Activated naive CD8-positive, alpha-beta T cell treated with anti-CD3 and anti-CD28 coated beads for 36 hours (primary cell): ENCODE measurements at places on chromosomes 4 and X.

DNA sequence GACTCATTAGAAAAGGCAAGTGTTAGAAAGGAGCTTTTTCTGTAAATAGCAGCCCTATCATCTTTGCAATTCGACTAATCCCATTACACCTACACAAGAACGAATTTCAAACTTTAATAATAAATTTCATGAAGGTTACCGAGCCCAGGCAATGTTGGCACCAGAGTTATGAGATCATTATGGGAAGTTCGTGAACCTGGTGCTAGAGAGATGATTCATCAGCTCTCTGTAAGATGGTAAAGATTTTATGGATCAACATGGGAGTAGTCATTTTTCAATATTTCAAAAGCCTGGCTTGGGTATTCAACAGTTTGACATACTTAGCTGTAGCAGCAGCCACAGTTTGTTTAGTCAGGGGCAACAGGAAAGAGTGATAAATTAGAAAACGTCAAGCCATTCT, 35.8 kb downstream of the AMELX start:
- no peak for DNase-seq

DNA sequence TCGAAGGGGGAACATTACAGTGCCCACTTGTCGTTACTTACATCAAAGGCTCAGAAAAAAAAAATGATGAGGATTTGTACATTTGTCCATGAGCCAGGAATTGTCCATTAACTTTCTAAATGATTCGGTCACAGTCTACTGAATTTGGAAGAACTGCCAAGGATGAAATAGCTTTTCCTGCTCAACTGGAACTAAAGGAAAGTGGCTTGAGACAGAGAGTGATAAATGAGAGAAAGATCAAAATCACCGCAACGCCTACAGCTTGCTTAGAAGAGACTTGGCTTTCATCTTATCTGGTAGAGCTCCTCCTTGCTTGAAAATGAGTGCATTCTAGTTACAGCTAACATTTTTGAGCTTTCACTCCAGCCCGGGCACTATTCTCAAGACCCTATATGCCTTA, 55.5 kb upstream of the ADGRG2 start:
- no peak for DNase-seq

DNA sequence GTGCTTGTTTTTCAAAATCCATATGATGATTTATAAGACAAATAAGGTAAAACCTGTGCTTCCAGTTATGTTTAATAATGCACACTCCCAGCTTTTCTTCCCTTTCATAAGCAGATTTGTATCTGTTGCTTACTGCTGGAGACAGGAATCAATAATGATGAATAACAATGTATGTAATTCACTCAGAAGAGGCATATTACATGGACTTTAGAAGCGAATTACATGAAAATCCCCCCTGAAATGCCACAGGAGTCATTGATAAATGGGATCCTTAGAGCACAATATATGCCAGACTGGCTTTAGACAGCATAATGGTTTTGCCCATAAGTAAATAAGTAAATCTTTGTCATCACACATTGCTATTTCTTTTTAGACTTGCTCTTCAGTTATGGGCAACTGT, 892.3 kb downstream of the CCSER1 start:
- no peak for DNase-seq

- DNase-seq, result no peak
Observed at GRCh38 chr4:157591245-157591644, 370.7 kb downstream of the GRIA2 start.

GRCh38 chr4:181874602-181875001, 368.6 kb upstream of the TENM3 start:
- no peak for DNase-seq

DNA sequence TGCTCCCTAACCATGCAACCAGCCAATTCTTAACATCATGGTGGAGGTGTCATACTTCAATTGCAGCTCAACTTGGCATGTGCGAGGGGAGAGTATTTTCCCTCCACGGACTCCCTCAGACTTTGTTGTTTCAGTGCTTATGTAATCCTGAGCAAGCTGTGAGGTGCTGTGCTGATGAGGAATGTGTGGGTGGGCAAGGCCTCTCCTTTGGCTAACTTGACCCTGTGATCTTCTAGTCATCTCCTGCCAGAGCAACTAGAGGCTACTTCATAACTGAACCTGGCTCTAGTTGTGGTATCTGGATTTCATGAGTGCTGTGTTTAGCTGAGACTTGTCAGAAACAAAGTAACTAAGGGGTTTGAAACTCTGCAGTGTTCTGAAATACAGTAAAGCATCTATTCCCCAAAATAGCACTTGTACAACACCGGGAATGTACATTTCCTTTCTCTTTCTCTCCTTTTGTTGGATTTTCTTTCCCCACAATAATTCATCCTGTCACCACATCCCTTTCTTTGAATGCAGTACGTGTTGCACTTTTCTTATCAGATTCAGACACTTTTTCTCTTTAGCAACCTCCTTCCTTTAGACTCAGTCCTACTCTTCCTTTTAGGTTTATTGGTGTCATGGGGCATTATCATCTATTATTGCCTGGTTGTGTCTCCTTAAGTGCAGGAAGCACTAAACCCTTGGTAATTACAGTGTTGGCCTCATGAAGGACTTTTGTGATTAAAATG, 415.2 kb upstream of the NR3C2 start:
- DNase-seq, result no peak

DNA sequence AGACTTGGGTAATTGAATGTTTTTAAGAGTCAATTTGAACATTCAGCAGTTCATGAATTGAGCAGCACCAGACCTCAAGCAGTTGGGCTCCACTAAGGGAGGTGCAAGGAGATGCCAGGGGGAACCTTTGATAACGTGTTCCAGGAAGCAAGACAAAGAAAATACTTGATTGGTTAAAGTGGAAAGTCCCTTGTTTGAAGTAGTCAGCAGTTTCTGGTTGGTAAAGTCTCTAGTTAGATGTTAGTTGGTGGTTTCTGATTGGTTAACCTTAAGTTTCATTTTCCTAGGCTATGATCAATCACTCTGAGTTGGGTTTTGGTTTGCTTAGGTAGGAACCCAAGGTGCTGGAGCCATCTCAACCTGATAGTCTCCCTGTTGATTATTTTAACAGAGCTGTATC, 4.0 kb downstream of the HERC6 start:
- peak; percentile 43 for DNase-seq
